Stimulated activated CD8-positive, alpha-beta memory T cell treated with anti-CD3 and anti-CD28 coated beads, Interleukin-2, amount 100 ng/mL, for 1 hour (primary cell): ENCODE measurements at places on chromosomes 12 and 14.

- DNase-seq, result no peak
Observed at GRCh38 chr12:53966385-53967133, 6.4 kb upstream of the HOXC11 start.

GRCh38 chr12:126663304-126664094 is 1598.3 kb downstream of the AACS start:
- no peak for DNase-seq

- no peak for DNase-seq
Observed at GRCh38 chr14:101734246-101734847, 27.2 kb upstream of the PPP2R5C start.

- no peak for DNase-seq
Observed at GRCh38 chr12:79983492-79983891, 48.6 kb upstream of the PPP1R12A start.

- DNase-seq, result no peak
Observed at GRCh38 chr14:52325126-52325525, 11.0 kb downstream of the PTGER2 start.

- no peak for DNase-seq
Observed at GRCh38 chr12:86367137-86367536, 110.9 kb upstream of the MGAT4C start.

- DNase-seq, result no peak
Observed at GRCh38 chr14:68796418-68797101, 3.7 kb upstream of the ZFP36L1 start.

- no peak for DNase-seq
Observed at GRCh38 chr12:99975321-99975720, 9.4 kb downstream of the ANKS1B start.

GRCh38 chr12:80709811-80710726 is 2.6 kb downstream of the MYF6 start:
- DNase-seq, result no peak
